ENCODE measurements at places on chromosomes 16 and 17.

- no peak for DNase-seq
These were observed 664.0 kb upstream of the EEF2KMT start for GRCh38 chr16:5761592-5761991.

GRCh38 chr16:51987519-51987918 is 559.4 kb downstream of the TOX3 start:
- DNase-seq: no peak

GRCh38 chr17:56125830-56126819 is 27.1 kb upstream of the ANKFN1 start:
- DNase-seq: peak; percentile 45

GRCh38 chr16:55574811-55575210 is 8.3 kb downstream of the CAPNS2 start:
- DNase-seq: peak; percentile 42

GRCh38 chr16:68762996-68763756 is 26.1 kb downstream of the CDH1 start:
- no peak for DNase-seq

DNA sequence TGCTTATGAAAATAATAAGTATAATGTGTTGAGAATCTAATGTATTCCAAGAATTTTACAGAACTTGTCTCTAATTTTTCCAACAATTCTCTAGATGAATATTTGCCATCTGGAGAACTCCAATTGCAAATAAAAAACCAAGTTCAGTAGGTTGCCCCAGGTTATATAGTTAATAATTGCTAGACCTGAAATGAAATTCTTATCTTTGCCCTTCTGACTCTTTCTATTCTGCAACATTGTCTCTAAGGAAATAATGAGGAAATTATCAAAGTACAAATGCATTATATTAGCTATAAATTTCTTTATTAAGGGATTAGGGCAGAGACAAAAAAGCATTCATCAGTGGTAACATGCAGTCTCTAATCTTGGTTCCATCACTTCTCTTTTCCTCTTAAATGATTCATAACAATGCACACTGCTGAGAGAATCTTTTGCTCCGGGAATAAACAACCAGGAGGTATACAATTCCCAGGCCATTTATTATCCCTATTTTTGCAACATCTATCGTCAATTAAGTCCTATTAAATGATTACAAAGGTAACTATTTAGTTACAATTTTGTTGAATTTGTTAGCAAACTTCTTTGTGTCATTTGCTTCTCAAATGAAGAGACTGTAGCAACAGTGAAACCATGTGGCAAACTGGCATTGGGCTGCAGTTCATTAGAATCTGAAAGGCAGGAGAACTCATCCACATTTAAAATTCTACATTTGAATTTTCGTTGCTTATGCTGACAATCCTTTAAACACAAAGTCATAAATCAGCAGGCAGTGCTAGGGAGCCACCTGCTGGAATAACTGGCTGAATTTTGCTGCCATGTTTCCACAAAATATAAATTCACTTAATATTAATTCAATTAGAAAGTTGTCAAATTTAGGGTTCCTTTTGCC is 349.6 kb downstream of the KIF2B start:
- no peak for DNase-seq

- DNase-seq: peak; percentile 80
These were observed 2.4 kb upstream of the VAC14 start for GRCh38 chr16:70803319-70803718.

DNA sequence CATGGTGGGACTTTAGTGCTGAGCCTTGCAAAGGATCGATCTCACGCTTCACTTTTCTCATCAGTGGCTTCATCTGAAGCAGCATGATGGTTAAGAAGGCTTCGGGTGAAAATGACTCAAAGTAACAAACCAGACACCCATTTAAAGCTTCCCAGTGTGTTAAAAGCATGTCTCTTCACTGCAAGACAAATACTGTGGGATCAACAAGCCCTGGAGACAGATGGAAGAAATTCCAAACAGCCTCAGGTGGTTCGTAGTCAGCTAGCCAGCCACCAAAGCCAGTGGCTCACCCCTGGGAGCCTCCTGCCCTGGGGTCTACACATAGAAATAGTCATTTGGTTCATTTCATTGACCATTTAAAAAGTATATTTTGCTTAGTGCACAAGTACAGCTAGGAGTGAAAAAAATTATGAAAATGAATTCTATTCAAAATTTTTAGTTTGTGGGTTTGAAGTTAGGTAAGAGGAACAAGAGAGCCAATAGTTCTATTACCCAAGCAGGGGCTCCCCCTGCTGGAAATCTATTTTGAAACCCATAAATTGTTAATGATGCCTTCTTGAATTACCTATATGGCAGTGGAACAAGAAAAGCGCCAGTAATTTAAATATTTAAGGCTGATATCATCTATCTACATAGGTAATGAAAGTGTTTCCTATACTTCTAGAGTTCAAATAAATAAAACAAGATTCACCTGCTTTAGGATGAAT is 51.6 kb downstream of the PMP22 start:
- peak; percentile 60 for DNase-seq

DNA sequence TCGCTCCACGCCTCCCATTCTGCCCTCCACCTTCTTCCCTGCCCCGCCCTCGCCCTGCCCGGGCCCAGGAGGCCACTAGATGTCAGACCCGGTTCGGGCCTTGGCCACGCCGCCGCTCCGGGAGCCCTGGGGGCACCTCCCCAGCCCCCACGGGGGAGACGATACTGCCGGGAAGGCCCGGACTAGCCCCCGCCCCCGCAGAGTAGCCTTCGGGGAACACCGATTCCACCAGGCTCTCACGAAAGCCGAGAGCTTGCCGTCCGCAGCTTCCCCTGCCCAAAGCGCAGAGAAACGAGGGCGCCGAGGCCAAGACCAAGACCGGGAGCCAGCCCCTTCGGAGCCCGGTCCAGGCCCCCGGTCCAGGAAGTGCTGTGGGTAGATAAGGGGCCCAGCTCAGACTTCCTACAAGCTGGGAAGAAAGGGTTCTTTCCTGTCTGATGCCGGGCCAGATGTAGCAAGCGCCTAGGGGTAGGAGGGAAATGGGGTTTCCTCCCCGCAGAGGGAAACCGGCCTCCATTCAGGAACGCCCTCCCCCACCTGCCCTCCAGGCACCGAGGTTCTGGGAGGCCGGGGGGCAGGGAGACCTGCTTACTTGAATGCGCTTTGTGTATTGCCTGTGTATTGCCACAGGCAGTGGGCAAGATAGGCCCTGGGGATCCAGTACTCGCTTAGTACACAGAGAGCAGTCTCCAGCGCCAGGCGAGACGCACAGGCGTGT is 806 bp upstream of the CYB561 start:
- DNase-seq: peak; percentile 83

DNA sequence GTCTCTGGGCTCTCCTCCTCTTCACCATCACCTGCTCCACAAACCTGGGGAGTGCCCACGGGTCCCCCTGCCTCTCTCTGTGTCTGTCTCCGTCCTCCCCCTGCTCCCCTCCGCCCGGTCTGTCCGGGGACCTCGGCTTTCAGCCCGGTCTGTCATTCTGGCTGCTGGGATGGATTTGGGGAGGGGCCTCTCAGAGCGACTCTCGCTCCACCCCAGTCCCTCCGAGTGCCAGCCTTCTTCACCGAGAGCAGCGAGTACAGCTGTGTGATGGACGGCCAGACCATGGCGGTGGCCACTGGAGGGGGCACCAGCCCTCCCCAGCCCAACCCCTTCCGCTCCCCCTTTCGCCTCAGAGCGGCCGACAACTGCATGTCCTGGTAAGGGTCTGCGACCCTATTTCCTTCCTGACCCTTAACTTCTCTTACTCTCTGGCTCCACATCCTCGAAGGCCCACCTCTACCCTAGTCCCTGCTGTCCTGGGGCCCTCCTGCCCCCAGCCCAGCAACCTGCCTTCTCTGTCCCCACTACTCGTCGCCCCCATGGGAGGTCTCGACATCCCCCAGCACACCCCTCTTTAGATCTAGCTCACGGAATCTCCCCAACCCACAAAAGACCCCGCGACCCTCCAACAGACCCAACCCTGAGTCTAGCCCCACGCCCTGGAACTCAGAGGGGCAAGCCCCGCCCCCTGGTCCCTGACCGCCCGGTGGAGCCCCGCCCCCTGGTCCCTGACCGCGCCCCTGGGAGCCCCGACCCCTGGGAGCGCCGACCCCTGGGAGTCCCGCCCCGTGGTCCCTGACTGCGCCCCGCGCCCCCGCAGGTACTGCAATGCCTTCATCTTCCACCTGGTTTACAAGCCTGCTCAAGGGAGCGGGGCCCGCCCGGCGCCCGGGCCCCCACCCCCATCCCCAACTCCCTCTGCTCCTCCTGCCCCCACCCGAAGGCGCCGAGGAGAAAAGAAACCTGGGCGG is 5.6 kb upstream of the CXCL16 start:
- no peak for DNase-seq

DNA sequence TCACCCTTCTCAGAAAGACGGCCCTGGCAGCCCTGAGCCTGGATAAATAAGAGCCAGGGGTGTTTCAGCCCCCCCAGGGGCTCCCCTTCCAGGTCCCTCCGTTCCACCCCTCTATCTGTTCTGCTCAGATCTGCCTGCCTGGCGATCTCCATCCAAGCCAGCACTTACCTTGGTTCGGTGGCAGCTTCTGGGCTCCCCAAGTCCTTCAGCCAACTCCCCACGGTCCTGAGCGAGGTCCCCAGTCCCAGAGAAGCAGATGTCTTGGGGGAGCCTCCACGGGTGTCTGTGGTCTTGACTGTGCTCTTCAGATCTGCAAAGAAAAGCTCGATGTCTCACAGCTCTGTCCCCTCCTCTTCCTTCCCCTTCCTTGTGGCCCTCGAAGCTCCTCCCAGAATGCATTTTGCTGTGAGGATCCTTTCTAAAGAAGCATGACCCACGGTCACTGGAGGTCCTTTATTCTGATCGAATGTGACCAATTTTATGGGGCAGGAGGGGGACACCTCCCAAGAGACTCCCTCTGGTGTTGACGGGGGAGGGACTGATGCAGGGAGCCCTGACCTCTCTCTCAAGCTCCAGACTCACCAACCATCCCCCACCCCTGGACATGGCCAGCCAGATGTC is at the start of gene PIK3R6:
PIK3R6 (minus strand) TSS at position 314 of the 621 bp plus-strand sequence. CDS start 17,880 bp downstream, outside the sequence.
- peak; percentile 40 for DNase-seq

All from inflammatory macrophage treated with lipopolysaccharide for 4 hours (primary cell).